ENCODE measurements at places on chromosomes 3 and 15.

- no peak for DNase-seq
These were observed 85.0 kb downstream of the TCF12 start for GRCh38 chr15:57003418-57003817.

DNA sequence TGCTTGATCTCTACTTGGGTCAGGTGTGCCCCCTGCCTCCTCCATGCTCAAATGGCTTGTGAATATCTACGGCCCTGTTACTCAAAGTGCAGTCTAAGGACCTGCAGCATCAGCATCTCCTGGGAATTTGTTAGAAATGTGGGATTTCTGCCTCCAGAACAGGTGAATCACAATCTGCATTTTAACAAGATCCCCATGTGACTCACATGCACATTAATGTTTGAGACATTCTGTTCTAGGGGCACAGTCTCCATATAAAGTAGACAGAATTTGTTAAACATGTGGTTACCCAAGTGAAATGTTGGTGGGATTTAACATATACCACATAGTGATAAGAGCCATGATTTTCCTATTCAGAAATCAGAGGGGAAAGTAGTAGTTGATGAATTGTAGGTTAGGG lies 256.2 kb downstream of the NR1D2 start:
- no peak for DNase-seq

GRCh38 chr3:115792206-115792955 lies 169.1 kb downstream of the GAP43 start:
- DNase-seq = no peak

DNA sequence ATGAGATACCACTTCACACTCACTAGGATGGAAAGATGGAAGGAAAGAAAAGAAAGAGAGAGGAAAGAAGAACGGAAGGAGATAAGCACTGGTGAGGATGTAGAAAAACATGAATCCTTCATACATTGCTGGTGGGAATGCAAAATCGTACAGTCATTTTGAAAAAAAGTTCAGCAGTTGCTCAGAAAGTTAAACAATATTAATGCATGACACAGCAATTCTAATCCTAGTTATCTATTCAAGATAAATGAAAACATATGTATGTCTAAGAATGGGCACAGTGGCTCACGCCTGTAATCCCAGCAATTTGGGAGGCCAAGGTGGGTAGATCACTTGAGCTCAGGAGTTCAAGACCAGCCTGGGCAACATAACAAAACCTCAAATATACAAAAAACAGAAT lies 59.1 kb downstream of the SENP7 start:
- no peak for DNase-seq

GRCh38 chr3:73697020-73697419 lies 72.3 kb upstream of the PDZRN3 start:
- DNase-seq = no peak

DNA sequence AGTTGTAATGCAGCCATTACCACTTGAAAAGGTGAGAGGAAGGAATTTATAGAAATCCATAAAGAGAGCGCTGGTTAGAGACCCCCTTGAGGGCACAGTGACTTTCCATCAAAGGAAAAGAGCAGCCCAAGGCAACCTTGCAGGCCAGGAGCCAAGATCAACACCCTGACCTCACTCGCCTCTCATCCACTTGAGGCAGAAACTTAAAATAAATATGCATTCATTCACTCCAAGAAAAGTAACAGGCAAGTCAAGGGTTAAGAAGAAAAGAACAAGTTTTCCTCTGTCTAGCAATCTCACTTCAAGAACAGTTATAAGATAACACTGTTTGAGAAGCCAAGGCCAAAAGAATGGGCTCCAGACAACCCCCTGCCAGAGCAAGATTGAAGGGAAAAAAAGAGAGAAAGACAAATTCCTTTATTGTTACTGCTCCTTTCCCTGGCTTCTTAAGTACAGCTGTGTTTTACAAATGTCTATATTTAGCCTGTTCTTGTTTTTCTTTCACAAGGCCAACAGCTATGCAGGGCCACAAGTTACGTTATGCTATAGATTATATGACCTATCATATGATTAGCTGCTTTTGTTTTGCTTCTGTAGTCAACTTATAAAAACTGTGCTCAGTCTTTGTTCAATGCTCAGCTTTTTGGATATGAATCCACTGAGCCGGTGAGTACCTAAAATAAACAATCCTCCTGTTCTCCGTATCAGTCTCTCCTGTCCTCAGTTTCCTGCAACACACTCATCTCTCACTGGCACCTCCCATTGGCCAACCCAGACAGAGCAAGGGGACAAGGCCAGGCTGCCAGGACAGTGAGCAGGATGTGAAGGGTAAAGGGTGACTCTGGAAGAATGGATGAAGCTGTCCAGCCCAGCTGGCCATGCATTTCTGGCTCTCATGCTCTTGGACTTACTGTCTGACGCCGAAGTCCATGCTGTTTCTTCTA lies 15.8 kb upstream of the SSUH2 start:
- no peak for DNase-seq

DNA sequence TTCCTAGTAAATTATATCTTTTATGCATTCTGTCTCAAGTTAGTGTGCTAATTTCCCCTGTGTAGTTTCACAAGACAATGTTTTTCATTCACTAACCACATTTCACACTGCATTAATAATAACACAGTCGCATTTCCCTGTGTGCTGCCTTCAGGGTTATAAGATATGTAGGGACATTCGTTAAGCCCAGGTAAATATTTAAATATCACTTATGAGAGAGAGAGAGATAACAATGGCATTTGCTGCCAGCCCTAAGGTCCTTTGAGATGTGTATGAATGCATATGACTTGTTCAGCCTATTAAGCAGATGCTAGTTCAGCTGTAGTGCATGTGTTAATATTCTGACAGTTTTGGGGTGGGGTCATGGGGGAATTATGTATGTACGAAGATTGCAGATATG lies 876.7 kb downstream of the NAALADL2 start:
- DNase-seq = no peak

- no peak for DNase-seq
These were observed 170.2 kb downstream of the KCNMB2 start for GRCh38 chr3:178706411-178706810.

GRCh38 chr15:31758126-31758525 lies 272.2 kb upstream of the CHRNA7 start:
- DNase-seq = no peak
